Activated T-cell treated with anti-CD3 and anti-CD28 coated beads, Interleukin-2, amount 50 U/mL, for 1 hour (primary cell): ENCODE measurements at places on chromosomes 4 and X.

DNA sequence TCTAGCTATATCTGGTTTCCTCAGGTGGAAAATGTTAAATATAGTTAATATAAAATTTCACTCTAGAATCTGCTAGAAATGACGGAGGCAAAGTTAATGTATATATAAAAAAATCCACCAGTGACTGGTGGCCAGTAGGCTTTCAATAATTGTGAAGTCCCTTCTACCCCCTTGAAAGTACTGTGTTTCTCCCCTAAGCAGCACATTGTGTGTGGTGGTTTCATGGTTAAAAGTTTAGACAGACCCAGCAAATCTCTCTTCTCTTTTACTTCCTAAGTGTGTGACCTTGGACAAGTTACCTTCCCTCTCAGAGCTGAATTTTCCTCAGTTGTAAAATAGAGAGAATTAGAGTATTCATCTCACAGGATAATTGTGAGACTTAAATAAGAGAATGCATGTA lies 600 bp upstream of the HEPH start:
- no peak for DNase-seq

DNA sequence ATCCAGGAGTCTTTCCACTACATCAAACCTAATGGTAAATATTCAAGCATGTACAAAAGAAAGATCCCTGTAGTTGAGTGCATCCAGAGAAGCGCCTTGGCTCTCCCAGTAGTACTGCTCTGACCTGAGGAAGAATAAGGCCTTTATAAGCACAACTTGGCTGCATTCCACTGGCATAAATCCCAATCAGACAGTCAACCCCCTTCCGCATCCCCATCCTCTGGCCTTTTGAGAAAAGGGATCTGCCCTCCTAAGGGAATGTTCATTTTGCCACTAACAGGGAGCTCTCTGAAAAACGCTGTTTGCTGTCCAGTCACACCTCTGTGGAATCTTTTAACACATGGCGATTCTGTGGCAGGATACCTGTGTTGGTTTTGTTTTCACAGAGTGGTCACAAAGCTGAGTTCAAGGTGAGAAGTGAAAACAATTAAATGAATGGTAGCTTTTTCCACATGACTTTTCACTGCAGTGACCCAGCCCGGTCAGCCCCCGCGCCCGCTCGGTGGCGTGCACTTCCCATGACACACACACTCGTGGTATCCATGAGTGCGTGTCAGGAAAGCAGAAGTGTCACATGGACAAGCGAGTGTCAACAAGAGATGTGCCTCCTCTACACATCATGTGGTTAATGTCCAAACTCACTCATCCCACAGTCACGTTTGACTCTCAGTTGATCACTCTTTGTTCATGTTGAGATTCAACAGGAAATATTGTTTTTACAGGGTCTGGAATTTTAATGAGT lies 112.2 kb upstream of the ENPP6 start:
- no peak for DNase-seq

DNA sequence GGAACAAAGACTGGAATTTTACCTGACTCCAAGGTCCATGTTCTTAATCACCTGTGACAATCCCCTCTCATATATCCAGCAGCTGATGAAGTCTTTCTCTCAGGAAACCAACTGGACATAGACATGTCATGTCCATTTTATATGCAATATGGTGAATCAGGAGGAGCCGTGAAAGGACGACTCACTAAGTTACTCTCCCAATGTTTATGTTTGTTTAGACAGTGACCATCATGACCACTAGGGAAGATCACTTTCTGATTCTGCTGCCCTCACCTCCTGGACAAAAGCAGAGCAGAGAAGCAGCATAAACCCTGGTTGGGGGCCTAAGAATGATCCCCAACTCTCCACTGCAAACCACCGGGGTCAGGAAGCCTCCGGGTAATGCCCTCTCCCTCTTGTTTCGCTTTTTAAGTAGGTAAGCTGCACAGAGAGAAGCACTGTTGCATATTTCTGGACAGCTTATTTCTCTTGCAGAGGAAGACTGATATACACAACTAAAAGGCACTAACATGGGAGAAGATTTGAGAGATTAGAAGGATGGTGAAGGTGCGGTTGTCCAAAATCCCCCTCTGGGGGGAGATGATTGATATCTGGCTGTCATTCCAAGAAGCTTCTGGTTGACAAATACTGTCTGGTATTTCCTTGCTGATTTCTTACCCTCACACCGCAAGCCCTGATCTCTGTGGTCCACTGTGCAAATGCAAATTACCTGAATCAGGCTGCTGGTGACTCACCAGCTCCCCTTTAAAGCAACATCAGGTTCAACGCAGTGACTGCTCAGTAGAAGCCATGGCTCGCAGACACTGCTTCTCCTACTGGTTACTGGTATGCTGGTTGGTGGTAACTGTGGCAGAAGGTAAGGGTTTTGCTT lies at the start of gene ODAPH:
TSS of gene ODAPH (plus strand) at position 773 of the 871 bp plus-strand sequence. CDS start at position 790, 17 bp downstream.
- DNase-seq, result no peak

DNA sequence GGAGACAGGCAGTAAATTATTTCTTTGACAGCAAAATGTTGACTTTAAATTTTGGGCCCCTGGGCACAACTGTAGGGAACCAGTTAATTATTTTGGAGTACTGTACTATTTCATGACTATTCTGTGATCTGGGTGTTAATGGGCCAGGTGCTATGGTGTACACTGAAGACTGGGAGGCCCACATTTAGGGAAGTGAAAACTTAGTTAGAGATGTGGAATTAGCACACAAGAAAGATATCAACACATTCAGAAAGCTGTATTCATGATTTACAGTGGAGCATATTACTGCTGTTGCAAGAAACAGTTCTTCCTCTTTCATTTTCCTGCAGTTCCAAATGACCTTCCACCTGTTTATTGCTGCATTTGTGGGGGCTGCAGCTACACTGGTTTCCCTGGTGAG lies 12.4 kb downstream of the PLP1 start:
- DNase-seq, result no peak

DNA sequence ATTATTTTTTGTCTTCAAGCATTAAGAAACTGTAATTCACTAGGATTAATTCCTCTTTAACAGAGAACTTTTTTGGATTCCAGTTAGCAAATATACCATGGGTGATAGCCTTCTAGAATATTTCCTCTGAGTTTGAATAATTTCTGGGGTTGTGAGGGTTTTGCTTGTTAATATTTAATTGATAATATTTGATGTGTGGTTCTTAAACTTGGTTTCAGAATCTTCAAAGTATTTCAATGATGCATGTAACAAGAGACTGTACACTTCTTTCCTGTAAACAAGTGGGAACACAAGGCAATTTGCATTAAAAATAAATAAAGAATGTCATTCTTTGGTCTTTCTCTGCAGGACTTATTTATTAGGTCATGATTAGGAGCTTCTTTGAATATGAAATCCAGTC lies 9.5 kb upstream of the C4orf51 start:
- no peak for DNase-seq

DNA sequence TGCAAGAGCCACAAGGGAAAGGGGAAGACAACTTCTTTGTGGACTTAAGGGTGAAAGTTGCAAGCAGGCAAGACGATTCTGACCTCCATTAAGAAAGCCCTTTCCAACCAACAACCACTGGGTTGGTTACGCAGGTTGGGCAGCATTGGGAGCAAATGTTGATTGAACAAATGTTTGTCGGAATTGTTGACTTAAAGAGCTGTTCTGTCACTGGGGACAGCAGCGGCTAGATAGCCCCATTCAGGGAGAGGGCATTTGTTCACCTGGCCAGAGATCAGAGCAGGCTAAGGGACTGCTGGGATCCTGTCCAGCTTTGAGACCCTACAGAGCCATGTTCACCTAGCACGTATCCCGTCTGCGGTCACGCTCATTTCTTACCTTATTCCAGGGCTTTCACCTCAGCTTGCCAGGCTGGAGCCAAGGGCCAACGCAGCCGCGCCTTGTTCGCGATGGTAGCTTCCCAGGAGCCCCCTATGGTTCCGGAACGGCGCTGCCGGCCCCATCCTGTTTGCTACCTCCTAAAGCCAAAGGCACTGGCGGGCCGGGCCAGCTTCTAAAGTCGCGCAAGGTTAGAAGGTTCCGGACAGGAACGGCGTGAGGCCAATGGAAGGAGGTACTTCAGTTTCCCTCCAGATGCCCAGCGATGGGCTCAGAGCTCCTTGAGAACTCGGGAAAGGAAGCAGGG lies 24.6 kb downstream of the F9 start:
- no peak for DNase-seq
